ENCODE measurements at places on chromosomes 12 and 14.

DNA sequence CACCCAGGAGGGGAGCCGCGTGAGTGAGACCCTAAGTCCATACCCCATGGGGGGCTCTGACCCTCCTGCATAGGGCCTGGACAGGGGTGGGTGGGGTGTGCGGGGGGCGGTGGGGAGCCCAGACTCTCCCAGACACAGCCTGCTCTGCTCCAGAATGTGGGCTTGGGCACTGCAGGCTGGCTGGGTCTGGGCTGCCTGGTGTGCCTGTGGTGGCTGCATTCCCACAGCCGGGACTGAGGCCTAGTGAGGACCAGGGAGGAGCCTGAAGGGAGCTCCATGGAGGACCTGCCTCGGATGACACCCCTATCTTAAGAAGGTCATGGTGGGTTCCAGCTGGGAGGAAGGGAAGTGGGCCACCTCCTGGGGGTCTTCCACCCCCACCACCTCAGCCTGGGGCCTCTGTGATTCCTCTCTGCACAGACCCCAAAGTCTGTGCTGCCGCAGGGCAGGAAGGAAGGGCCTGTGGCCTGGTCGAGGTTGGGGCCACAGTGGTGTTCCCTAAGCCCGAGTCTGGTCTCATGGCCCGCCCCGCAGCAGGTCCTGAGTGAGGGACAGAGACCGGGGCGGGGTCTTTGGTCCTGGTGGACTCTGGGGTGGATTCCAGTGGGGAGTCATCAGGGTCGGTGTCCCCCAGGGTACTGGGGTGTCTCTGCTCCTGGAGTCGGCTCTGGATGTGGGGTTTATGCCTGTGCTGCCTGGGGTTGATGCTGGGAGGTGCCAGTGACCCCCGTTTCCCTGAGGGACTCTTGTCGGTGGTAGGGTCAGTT, 392.3 kb downstream of the TMEM121 start:
- no peak for DNase-seq

DNA sequence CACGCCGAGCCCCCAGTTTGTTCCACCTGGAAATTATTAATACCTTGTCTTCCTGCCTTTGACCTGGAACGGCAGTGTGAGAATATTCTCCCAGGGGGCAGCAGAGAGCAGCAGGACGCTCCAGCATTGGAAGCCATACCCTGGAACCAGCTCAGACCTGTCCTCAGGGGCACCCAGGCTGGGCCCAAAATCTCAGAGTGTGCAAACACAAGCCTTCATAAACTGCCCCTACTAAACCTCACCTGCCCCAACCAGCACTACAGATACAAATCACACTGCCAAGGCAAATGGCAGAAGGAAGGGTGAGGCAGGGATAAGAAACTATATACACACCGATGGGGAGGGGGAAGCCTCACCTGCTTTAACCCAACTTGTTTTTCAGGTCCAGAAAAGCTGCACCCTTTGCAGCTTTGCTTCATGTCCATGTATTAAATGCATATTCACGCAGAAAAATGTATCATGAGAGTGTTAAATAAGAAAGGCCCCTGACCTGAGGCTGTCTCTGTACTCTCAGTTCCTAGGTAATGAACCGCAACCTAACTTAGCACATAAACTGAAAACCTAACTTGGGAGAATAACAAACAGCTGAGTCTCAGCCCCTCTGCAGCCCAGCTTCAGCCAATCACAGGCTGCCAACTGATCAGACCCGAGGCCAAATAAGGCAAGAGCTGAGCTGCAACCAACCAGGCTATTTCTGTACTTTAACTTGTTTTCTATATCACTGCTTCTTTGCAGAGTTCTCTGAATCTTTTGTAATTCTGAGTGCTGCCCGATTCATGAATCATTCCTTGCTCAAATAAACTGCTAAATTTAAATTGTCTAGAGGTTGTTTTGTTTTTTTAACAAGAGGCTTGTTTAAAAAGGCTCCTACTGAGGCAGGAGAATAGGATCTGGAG, 130.1 kb downstream of the SPTSSA start:
- peak; percentile 63 for DNase-seq

DNA sequence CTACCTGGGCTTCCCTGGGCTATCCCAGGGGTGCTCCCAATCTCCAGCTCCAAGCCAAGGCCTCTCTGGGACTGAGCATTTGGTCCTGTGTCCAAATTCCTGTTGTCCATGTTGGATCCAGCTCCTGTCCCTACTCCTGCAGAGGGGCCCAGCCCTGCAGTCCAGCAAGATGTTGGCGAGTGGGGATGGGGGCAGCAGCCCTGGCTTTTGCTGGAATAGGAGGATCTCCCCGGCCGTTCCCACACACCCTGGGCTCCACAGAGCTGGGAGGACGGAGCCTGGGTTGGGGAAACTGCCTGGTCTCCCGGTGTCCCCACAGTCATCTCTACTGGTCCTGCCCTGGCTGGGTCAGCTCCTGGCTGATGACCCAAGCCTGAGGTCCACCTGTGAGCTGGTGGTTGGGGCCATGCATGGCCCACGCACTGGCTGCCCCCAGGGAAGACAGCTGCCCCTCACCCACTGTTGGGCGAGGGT, 219.6 kb upstream of the C14orf180 start:
- no peak for DNase-seq

DNA sequence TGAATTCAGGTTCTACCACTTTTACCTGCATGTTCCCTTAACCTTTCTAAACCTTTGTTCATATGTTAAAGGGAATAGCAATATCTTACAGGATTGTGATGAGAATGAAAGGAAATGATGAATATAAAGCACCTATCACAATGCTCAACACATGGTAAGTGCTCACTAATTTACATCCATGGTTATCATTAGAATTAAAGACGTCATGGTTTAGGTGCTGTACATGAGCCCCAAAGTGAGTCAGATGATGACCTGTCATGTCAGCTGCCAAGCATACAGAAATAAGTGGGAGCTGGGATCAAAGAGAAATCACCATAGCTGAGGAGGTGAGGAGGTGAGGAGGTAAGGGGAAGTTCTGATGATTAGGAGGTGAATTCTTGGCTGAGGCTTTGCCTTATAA, 135.9 kb upstream of the ATP2B1 start:
- DNase-seq: no peak

DNA sequence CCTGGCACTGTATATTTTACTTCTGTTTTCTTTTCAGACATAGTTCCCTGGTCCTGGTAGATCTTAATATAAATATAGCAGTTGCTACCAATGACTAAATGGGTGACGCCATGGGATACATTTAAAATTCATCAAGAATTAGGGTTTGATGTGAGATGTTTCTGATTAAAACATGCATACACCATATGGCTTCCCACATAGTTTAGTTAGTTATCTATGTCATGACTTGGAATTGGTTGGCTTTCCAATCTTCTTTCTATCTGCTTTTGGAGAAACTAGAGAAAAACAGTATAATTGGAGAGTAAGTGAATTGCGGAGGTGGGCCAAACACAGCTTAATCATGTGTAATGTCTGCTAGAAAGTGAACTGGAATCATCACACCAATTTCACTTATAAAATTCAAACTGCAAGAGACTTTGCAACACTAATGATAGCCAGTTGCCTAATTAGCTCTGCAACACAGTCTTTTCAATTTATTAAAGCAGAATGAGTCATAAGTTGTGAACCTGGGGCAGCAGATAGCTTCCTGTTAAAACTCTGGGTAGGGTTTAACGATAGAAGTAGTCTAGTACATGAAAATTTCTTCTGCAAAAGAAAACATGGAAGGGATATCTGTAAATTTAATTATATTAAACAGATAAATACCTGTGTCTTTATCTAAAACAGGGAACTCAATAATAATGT, 295.2 kb downstream of the SLC16A7 start:
- no peak for DNase-seq

Measured in adipocyte (in vitro differentiated cells).